ENCODE measurements at places on chromosomes 16 and 17. TPM values are rescaled to one million over a fixed set of nuclear protein-coding genes. Genes with fewer than 3 reads are reported as not detected.
A peak's percentile ranks its signal among the peaks of the same experiment; 100 is the strongest.

Gene IRF8
- total RNA-seq, result not detected

DNA sequence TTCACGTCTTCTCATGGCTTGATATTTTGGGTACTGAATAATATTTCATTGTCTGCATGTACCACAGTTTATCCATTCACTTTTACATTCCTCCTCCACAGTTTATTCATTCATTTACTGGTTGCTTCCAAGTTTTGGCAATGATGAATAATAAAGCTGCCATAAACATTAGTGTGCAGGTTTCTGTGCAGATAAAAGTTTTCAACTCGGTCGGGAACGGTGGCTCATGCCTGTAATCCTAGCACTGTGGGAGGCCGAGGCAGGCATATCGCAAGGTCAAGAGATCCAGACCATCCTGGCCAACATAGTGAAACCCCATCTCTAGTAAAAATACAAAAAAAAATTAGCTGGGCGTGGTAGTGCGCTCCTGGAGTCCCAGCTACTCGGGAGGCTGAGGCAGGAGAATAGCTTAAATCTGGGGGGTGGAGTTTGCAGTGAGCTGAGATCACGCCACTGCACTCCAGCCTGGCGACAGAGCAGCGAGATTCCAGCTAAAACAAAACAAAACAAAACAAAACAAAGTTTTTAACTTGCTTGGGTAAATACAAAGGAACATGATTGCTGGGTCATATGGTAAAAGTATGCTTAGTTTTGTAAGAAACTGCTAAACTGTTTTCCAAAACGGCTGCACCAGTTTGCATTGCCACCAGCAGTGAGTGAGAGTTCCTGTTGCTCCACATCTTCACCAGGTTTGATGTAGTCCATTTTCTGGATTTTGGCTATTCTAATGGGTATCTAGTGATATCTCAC is 89.5 kb downstream of the WWP2 start:
- DNase-seq, result no peak

DNA sequence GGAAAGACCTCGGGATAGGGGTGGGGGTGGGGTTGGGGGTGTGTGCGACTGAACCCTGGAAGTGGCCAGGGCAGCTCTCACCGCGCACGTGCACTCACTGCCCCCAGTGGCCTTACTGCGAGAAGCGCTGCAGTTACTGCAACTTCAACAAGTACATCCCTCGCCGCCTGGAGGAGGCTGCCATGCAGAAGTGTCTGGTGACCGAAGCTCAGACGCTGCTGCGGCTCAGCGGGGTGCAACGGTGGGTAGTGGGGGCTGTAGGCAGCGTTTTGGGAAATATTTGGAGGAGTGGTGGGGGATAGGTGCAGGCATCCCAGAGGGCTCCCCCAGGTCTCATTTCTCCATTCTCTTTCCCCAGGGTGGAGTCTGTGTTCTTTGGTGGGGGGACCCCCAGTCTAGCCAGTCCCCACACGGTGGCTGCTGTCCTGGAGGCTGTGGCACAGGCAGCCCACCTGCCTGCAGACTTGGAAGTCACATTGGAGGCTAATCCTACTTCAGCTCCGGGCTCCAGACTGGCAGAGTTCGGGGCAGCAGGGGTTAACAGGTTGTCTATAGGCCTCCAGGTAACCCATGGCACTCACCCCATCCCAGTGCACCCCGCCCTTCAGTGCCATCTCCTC is 972 bp downstream of the RSAD1 start:
- peak; percentile 85 for DNase-seq

Gene ABCA6
- total RNA-seq, result not detected

GRCh38 chr16:15031586-15031985 is 24.3 kb downstream of the NTAN1 start:
- DNase-seq, result no peak

- DNase-seq, result no peak
These were observed 178.4 kb downstream of the FTO start for GRCh38 chr16:53882310-53882709.

Gene ZSCAN32
- 20.4 TPM for total RNA-seq

DNA sequence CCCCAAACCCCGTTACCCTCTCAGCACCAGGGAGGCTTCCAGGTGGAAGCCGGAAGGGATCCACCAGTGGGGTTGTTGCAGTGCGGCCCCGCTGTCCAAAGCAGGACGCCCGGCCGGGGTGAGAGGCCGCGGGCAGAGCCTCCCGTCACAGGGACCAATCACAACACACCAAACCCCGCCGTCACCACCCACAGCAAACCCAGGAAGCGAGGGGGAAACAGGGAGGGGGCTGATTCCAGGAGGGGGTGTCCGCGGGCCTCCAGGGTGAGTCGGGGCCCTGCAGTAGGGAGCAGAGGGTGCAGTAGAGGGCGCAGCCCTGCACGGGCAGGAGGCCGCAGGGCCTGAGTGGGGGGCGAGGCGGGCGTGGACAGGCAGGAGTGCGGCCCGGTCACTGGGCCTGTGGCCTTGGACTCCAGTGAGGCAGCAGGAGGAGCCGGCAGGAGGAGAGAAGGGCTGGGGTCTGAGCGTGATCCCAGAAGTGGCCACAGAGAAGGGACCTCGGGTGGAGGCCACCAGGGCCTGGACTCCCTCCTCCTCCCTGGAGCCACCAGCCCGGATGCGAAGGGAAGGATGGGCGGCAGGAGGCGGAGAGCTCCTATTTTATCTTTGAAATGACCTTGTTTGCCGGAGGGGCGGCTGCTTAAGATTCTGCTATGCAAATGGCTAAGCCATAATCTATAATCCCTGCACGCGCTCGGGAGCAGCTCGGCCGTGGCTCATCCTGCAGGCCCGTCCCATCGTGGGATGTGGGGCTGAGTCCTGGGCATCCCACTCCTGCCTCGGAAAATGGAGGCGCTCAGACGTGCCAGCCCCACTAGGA is 41.5 kb downstream of the ZFPM1 start:
- DNase-seq, result no peak

- DNase-seq, result peak; percentile 11
These were observed 28.6 kb downstream of the PMP22 start for GRCh38 chr17:15236281-15237105.

Gene VPS25
- 60.8 TPM for total RNA-seq

DNA sequence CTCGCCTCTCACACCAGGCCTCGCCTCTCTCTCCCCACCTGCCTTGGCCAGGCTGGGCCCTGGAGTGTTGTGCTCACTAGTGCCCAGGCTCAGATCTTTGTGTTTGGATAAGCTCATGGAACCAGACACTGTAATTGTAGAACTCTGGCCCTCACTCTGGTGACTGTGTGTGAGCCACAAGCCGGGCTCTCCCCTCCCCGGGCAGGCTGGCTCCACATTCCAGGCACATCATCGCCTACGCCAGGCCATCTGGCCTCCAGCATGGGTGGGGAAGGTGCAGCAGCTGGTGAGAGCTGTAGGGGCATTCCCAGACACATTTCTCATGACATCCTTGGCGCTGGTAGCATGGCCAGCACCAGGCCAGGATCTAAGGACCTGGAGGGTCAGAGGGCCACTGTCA is 202.3 kb downstream of the RAB11FIP4 start:
- peak; percentile 99 for DNase-seq

- DNase-seq, result peak; percentile 62
These were observed 4.4 kb downstream of the SHBG start for GRCh38 chr17:7634384-7634783.

- DNase-seq, result no peak
These were observed 8.8 kb upstream of the ZNF263 start for GRCh38 chr16:3274490-3274889.

Gene MRPS23
- 23.3 TPM for total RNA-seq

Gene CCDC40
- total RNA-seq, result 3.2 TPM

- DNase-seq, result no peak
These were observed 7.5 kb downstream of the N4BP1 start for GRCh38 chr16:48602356-48603014.

- no peak for DNase-seq
These were observed 1.7 kb upstream of the CCNF start for GRCh38 chr16:2427526-2427925.

Gene CES1
- not detected for total RNA-seq

- no peak for DNase-seq
These were observed 110.1 kb upstream of the SMURF2 start for GRCh38 chr17:64771980-64772844.

DNA sequence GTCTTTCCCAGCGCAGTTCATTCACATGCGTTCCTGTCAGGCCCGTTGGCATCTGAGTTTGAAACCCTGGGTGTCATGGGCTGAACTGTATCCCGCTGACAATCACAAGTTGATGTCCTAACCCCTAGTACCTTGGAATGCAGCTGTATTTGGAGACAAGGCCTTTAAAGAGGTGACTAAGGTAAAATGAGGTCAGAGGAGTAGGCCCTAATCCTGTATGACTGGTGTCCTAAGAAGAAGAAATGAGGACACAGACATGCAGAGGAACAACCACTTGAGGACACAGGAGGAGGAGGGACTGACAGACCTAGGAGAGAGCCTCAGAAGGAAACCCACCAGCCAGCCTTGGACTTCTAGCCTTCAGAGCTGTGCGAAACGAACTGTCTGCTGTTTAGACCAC is 33.1 kb downstream of the TRPV2 start:
- DNase-seq, result no peak

DNA sequence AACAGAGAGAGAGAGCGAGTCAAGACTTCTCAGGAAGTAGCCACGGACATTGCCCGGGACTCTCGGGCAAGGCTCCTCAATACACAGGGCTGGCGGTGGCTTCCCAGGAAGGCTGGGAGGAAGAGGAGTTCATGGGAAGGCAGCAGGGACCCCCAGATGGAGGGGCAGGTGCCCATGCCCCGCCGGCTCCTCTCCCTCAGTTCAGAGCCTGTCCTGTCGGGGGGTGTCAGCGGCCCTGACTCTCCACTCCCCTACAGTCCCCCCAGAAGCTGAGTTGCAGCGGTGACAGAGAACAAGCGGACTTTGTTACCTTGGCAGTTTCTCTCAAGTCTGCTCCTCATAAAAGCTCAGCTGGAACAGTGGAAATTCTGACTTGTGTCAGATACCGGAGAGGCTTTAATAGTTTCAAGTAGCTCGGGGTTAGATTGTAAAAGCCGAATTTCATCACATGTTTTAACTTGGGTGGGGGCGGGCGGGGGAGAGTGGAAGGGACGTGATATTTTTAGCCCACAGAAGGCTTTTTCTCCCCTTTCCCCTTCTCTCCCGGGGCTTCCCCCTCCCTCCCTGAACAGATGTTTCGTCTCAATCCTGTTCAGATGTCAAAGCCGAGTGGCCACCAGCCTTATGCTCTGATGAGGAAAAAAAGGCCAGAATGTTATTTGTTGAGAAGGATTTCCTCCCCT is 65.2 kb downstream of the NKD1 start:
- peak; percentile 63 for DNase-seq

Gene SSTR5
- 0.29 TPM for total RNA-seq

Gene TERF2IP
- 106 TPM for total RNA-seq

DNA sequence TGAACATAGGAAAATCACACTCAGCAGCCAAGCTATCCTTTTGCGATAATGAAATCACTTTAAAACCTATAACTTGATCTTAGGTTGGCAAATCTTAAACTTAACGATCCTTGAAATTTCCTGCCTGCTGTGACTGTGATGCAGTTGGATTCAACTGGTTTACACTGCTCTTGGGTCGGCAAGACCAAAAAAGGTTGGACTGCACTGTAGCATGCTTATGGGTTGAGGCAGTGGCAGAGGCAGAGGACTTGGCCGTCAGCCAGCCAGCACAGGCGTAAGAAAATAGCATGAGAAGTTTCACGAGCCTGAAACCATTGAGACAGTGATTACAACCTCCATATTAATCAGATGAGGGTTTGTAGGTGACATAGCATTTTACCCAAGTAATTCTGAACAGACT is 21.4 kb downstream of the WSB1 start:
- DNase-seq, result peak; percentile 90

DNA sequence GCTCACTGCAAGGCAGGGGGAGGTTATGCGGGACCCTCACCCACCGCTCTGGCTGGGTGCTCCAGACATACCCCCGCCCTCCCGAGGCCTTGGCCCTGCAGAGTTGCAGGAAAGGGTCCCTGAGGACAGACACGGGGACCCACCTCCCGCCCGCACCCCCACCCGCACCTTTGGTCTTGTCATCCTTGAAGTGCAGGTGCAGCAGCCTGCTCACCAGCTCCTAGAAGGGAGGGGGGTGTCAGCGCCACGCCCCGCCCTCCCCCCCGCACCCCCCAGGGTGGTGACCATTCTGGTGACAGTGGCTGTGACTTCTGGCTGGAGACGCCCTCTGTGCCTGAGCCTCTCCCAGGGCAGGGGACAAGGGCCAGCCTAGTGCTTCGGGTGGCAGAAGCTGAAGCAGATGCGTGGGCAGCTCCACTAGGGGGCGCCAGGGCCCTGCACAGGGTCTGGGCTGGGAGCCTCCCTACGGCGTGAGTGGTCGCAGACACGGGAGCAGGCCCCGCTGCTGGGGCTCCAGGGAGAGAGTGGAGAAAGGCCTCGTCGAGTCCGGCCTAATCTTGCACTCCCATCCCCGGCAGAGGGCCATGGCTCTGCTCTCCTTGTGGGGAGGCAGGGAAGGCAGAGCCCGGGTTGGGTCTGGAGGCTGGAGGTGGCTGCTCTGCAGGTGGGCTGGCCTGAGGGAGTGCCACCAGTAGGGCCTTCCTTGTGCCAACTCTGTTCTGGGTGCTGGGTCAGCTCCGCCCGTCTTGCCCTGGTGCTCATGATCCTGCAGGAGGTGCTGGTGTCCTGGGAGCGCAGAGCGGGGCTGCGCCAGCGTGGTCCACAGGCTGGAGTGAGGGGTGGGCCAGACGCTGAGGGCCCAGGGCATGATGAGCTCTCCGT is 2.7 kb downstream of the CENPX start:
- no peak for DNase-seq

- no peak for DNase-seq
These were observed 17.7 kb downstream of the EFCAB5 start for GRCh38 chr17:29958947-29959657.

GRCh38 chr16:89798832-89799370 is 17.5 kb downstream of the FANCA start:
- DNase-seq, result no peak

Gene HBM
- not detected for total RNA-seq

Gene AIPL1
- not detected for total RNA-seq

GRCh38 chr16:31869511-31870201 is 4.0 kb upstream of the ZNF267 start:
- peak; percentile 75 for DNase-seq

Gene PRRT2
- 0.83 TPM for total RNA-seq

Gene GRIN2A
- not detected for total RNA-seq

- no peak for DNase-seq
These were observed 168.7 kb downstream of the MRTFB start for GRCh38 chr16:14239791-14240190.

Gene STX1B
- total RNA-seq, result 0.86 TPM

DNA sequence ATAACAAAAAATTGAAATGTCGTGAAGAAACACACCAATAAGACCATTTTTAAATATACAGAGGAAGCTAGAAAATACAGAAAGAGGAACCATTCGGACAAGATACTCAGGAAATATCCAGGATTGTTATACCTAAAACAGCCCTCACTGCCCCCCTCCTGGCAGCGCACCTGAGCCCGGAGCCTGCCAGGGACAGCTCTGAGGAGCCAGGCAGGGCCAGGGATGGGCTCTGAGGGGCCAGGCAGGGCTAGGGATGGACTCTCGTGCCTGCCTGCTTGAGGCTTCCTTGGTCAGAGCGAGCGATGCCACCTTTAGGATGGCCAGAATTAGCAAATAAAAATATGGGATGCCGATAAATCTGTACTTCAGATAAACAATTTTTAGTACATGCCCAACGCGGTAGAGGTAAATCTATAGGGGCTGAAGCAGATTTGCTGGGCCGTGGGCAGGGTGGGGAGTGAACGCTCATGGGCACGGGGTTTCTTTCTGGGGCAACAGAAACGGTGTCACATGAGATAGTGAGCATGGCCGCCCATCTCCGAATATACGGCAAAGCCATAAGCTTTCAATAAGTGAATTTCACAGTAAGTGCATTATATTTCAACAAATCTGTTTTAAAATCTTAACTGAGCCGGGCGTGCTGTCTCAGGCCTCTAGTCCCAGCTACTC is 18.2 kb upstream of the CSNK1D start:
- no peak for DNase-seq

Gene SNX20
- total RNA-seq, result 0.36 TPM

Gene SMTNL2
- total RNA-seq, result 0.10 TPM

Gene SLC52A1
- total RNA-seq, result not detected

- no peak for DNase-seq
These were observed 85.8 kb downstream of the MRC2 start for GRCh38 chr17:62713086-62713881.

Data from myocyte (in vitro differentiated cells).